ENCODE measurements at places on chromosomes 1 and 21.
A peak's percentile ranks its signal among the peaks of the same experiment; 100 is the strongest.

DNA sequence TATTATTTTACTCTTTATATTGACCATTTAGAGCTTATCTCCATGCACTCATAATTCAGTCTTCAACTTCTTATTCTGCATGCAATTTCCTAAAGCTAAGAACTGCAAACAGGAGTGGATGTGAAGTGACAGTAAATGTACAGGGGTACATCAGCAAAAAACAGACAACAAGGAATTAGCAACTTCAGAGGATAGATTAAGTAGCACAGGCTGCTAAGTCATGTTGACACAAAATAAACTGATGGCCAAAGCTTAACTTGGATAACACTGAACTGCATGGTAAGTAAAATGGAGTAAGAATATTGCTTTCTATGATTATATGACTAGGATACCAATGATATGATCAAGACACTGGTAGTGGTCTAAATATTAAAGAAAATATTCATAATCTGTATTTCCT, 66.5 kb downstream of the USP24 start:
- DNase-seq, result no peak

DNA sequence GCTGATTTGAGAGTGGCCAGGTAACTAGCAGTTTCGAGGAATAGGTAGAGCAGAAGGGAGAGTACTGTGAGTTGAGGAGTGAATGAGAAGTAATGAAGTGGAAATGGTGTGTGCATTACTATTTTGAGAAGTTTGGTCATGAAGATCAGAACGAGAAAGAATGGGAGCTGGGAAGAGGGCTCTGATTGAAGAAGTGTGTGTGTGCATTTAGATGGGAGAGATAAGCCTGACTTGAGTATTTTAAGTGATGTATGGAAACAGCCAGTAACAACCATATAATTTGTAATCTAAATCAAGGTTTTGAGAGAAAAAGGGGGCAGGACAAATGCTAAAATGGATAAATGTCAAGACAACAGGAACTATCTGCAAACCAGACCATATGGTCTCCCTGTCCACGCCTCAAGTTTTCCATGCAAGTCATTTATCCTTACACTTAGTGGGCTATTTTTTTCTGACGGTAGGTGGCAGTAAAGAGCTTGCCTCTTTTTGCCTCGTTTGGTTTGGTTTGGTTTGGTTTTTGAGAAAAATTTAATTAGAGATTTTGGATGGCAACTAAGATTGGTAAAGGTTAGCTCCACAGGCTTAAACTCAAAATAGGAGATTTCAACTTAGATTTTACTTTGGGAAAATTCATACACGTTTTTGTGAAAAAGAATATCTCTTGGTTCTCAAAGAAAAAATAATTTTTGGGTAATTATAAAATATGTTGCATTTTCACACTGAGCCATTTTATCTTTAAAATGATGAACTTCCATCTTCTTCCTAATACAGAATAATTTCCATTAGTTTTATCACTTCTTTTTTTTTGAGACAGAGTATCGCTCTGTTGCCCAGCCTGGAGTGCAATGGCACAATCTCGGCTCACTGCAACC, 9.5 kb upstream of the B3GALNT2 start:
- no peak for DNase-seq

- no peak for DNase-seq
Measured at GRCh38 chr1:3377166-3377565, 77.3 kb upstream of the ARHGEF16 start.

GRCh38 chr1:201653233-201653632, 114.3 kb downstream of the NAV1 start:
- no peak for DNase-seq

DNA sequence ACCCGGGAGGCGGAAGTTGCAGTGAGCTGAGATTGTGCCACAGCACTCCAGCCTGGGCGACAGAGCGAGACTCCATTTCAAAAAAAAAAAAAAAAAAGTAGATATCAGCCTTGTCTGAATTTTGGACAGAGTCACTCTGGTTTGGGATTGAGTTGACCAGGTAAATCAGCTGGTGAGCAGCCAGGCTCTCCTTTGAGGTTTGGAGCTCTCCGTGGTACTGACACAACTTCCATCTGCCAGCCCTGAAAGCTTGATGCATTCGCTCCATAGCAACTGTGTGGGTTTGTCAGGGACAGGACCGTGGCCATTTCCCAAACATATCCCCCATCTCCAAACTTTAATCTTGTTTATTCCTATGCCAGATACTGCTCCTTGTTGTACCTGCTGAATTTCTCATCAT, 155.2 kb downstream of the DMRTA2 start:
- no peak for DNase-seq

GRCh38 chr1:156217871-156218270, 5.1 kb downstream of the PMF1 start:
- no peak for DNase-seq

DNA sequence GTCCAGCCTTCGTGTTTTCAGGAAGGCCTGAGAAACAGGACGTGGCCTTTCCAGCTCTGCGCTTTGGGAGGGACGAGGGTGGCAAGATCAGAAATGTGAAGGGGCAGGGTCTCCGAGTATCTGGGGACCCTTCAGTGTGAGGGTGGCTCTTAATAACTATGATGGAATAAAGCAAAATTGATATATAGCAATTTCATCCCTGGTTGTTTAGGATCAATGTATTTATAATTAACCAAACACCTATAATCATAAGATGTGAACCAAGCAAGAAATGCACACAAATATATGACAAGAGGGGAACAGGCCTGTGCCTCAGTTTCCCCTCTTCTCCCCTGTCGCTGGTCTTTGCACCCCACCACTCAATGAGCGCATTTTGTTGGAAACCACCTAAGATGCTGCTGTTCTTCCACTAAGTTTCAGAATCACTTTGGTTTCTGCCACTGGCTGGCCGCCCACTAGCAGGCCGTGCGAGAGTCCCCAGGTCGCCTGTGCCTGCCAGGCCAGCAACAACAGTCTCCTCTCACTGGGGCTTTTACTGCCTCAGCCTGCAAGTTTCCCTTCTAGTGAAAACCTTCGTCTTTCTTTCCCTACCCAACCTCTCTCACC, 36.6 kb downstream of the UBASH3A start:
- DNase-seq, result no peak

- DNase-seq, result no peak
Measured at GRCh38 chr1:211687462-211688215, 12.2 kb upstream of the NEK2 start.

DNA sequence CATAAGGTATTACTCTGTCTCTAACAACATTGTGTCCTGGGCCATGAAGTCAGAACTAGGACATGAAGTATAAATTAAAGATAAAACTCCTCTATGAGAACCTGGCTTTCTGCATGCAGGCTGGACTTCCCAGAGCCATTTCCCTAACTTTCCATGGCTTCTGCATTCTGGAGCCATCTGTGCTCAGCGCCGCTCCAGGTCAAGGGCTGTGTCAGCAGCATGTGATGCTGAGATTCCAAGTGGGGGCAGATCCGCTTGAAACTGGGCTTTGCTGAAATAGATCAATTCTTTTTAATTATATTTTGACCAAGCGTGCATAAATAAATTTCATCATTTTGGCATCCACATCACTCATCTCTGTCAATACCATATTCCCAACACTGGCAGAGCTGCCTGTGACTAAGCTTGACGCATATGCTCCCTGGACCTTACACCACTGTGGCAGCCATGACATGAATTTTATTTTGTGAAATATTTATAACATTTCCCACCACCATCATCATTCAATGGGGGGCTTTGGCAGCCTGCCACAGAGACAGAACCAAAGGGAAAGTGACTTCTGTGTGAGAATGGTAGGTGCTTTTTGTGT, 110.4 kb upstream of the KCNK1 start:
- no peak for DNase-seq

DNA sequence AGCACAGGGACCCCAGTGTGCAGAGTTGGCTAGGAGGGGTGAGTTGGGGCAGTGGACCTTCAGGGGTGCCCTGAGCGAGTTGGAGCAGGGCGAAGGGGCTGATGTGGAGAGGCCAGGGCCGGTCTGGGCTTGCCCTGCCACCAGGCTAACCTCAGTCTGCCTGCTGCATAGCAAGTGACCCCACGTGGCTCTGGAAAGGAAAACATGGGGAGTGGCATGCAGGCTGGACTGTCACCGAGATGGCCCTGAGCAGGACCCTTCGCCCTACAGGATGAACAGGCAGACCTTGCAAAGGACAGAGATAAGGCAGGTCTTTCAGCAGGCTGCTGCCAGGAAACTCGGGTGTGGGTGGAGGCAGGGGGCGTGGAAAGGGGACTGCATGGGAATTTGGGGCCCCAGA, 51.5 kb downstream of the FOXO6 start:
- DNase-seq, result no peak

DNA sequence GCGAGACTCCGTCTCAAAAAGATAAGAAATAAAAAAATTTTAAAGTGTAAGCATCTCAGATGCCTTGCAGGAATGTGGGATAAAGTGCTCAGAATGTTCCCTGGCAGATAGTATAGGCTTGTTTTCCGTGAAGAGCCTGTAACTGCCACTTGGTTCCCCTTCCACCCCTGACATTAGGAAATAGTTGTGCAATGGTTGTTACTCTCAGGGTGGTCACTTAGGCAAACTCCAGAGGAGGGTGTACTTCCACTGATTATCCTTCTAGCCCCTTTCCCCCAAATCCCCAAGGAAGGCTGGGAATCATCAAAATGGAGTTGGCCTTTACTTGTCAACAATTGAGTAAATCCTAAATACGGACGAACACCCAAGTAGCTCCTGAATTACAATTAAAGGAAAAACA, 10.4 kb downstream of the RPL11 start:
- DNase-seq, result no peak

GRCh38 chr1:55337801-55338447, 122.8 kb upstream of the USP24 start:
- no peak for DNase-seq

GRCh38 chr1:36306210-36306901, at the start of gene SH3D21:
TSS of gene SH3D21 (plus strand) at chr1:36306368. CDS start at chr1:36306421, 53 bp downstream.
- no peak for DNase-seq

DNA sequence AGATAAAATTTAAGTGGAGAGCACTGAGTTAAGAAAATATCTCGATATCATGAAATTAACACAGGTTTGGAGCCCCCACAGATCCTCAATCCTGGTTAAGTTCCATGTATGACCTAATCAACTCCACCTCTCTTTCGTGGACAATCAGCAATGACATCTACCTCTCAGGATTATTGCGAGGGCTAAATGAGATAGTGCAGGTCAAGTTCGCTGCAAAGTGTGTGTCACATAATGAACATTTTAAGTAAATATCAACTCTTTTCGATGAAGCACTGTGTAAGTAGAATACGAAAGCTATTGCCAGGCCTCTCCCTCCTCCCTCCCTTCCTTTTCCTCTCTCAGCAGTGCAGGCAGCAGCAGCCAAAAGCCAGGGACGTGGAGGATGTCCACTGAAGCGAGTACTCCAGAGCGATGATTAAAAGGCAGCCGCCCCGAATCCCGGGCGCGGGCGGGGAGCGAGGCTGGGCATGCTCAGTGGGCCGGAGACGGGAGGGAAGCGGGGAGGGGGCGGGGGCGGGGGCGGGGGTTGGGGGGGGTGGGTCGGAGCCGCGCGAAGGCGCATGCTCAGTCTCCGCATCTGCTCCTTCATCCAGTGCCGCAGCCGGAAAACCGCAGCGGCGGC, at the start of gene CAMSAP2:
Gene CAMSAP2 (plus strand): TSS at position 567 of the 622 bp plus-strand sequence. CDS start 935 bp downstream, outside the sequence.
- peak; percentile 86 for DNase-seq

DNA sequence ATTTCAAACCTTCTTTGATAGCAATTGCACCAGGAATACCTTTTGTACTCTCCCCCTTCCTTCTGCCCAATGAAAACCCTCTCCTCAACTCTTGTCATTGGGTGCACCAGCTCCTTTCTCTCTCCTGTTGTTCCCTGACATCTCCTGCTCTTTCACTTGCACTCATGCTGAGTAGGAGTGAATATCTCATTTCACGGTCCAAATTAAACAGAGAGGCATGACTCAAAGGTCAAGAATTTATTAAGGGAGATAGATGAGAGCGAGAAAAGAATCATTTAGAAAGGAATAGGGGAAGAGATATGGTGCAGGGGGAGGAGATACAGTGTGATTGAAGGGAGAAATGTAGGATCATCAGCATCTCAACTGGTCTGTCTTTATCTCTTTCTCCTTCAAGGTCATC, 22.1 kb downstream of the AIM2 start:
- no peak for DNase-seq

- DNase-seq, result no peak
Measured at GRCh38 chr21:38903690-38904139, 98.0 kb downstream of the ETS2 start.

- no peak for DNase-seq
Measured at GRCh38 chr21:34020005-34020847, 53.2 kb upstream of the MRPS6 start.

GRCh38 chr21:35509001-35509704, 460.1 kb upstream of the RUNX1 start:
- peak; percentile 12 for DNase-seq

GRCh38 chr1:14740016-14740415, 141.5 kb downstream of the KAZN start:
- no peak for DNase-seq

DNA sequence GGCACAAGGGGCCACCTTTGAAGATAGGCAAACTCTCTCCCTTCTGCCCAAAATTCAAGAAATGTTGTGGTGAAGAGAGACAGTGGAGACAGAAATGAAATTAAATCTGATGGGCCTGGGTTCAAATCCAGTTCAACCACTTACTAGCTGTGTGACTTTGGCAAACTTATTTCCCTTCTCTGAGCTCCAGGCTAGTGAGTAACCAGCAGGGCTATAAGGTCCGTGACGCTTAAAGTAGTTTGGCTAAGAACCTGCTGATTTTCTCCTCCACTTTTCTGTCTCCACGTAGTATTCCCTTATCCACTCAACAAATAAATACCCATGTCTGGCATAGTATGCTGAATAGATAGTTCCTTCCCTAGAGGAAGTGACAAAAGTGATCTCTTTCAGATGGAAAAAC, 1.9 kb downstream of the SLC2A1 start:
- no peak for DNase-seq
